ENCODE measurements at places on chromosomes 7 and 10. TPM values are rescaled to one million over a fixed set of nuclear protein-coding genes. Genes with fewer than 3 reads are reported as not detected.

The C7orf57 gene
- not detected for total RNA-seq

The TMEM139 gene
- total RNA-seq: 10.2 TPM

The CDH23 gene
- 1.9 TPM for total RNA-seq

The SMKR1 gene
- not detected for total RNA-seq

The LRRN3 gene
- total RNA-seq: not detected

The CPXM2 gene
- total RNA-seq: 3.3 TPM
